ENCODE measurements at places on chromosomes 11 and 22.

DNA sequence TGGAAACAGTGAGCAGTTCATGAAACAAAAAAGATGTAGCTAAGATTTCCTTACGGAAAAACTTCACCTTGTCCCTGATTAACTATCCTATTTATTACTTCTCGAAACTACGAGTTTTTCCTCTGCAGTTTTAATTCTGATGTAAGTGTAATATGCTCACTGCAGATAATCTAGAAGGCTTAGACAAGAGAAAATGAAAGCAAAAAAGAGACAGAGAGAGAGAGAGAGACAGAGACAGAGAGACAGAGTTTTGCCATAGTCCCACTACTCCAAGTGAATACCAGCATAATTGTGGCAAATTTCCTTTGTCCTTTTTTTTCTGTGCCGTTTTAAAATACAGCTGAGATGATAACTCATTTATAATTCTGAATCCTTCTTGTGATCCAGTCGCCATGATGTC is 24.8 kb downstream of the FSHB start:
- DNase-seq: no peak

- no peak for DNase-seq
Observed at GRCh38 chr11:67372993-67373647, at the start of gene CLCF1. CLCF1 (minus strand) TSS chr11:67373598; CDS start chr11:67373539, 59 bp downstream.

GRCh38 chr11:124890683-124891372 is 6.8 kb downstream of the ROBO4 start:
- no peak for DNase-seq

- no peak for DNase-seq
Observed at GRCh38 chr11:69634590-69634989, 6.4 kb upstream of the CCND1 start.

DNA sequence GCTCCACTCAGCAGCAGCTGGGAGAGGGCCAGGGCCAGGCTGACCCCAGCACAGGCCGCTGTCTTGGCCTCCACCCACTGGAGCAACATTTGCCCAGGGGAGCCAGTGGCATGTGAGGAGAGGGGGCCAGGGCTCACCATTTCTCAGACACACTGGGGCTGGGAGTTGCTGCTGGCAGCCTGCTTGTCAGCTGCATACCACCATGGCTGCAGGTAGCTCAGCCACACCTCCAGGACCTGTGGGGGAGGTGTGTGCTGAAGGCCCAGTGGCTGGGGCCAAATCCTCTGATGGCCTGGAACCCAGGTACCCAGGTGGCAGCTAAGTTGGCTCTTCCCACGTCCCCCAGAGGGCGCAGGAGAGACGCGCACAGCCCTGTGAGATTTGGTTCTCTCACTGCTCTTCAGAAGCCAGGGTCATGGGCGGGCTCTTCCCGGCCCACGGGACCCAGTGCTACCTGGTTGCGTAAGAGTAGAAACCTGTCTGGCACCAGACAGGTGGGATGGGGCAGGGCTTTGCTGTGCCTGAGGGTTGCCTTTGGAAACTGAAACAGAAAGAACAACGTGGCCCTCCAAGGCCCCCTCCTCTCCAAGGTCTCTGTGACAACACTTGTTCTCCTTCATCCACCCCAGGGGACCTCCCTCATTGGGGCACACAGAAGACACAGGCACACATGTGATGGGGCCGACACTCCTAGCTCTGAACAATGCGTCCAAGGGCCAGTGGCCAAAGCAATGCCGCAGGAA is 98.8 kb downstream of the MED15 start:
- DNase-seq: peak; percentile 52

DNA sequence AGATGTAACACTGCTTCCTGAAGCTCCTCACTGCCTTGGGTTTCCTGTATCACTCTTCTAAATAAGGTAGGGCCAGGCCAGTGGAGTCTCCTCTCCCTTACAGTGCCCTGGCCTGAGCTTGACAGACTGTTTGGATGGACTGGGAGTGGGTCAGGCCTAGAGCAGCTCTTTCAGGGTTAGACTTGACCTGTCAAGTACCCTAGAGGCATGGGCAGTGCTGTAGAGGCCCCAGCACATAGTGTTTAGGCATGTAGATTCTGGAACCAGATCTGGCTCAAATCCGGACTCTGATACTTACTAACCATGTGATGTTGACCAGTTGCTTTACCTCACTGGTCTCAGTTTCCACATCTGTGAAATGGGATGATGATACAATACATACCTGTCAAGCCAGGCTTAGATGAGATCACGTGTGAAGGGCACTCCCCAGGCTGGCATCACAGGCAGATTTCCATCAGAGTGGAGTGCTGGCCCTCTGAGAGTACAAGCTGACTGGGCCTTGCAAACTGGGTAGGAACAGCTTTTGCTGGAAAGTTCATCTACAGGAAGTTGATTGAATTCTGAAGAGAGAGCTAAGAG is 1.4 kb upstream of the MICAL2 start:
- no peak for DNase-seq

GRCh38 chr11:75867778-75868374 is 52.9 kb downstream of the UVRAG start:
- DNase-seq: peak; percentile 44

- no peak for DNase-seq
Observed at GRCh38 chr22:19815093-19815822, 39.4 kb downstream of the GNB1L start.

DNA sequence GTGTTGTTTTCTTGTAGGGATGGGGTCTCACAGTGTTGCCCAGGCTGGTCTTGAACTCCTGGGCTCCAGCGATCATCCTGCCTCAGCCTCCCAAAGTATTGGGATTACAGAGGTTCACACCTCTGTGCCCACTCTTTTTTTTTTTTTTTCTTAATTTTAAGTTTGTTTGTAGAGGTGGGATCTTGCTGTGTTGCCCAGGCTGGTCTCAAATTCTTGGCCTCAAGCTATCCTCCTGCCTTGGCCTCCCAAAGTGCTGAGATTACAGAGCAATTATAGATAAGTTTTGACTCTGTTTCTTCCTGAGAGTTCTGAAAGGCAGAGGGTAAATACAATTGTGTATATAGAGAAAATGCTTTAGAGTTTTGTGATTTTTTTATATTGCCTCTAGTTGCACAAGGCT is 160.4 kb downstream of the TEAD1 start:
- no peak for DNase-seq

DNA sequence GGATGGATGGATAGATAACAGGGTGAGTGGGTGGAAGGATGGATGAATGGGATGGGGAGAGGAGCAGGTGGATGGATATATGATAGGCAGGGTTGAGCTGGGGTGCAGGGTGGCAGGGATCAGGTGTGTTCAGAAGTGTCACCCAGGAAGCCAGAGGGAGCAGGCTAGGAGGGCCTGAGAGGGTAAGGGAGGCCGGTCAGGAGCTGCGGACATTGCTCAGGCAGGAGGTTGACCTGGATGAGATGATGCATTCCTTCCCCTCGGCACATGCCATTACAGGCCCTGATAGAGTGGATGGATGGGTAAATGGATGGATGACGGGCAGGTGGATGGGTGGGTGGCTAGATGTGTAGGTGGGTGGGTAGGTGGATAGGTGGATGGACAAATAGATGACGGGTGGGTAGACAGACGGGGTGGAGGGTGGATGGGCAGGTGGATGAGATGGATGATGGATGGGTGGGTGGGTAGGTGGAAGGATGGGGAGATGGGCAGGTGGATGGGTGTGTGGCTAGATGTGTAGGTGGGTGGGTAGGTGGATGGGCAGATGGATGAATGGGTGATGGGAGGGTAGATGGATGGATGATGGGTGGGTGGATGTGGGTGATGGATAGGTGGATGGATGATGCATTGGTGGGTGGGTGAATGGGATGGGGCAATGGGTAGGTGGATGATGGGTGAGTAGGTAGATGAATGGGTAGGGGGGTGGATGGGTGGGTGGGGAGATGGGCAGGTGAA is 8.0 kb downstream of the DHCR7 start:
- DNase-seq: no peak

DNA sequence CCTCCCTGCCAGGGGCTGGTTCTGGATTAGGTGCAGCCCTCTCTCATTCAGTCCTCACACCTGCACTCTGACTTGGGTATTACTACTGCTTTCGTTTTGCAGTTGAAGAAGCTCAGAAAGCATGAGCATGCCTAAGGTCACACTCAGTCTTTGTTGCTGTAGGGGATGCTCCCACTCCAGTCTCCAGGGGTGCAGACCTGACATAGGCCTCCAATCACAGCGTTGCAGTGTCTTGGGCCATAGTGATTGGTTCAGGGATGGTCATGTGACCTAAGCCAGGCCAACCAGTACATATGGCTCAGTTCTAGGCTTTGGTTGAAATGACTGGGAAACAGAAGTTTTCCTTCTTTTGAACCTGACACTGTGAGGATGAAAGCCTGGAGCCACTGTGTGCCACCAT is 61.7 kb downstream of the FBXO7 start:
- DNase-seq: no peak

GRCh38 chr11:32584921-32585320 is 1.3 kb downstream of the EIF3M start:
- no peak for DNase-seq

GRCh38 chr11:75966537-75967287 is 151.7 kb downstream of the UVRAG start:
- DNase-seq: no peak

DNA sequence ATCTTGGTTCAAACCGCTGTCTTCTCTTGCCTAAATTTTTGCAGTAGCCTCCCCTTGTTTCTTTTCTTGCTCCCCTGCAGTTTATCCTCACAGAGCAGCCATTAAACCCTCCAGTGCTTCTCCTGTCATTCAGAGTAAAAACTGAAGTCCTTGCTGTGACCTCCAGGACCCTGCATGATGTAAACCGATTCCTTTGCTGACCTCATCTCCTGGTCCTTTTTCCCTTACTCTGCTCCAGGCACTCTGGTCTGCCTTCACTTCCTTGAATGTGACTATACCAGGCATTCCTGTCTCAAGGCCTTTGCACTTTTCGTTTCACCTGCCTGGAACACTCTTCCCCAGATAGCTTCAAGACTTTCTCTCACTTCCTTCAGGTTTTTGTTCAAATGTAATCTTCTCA is 152.0 kb downstream of the WNT11 start:
- DNase-seq: no peak

DNA sequence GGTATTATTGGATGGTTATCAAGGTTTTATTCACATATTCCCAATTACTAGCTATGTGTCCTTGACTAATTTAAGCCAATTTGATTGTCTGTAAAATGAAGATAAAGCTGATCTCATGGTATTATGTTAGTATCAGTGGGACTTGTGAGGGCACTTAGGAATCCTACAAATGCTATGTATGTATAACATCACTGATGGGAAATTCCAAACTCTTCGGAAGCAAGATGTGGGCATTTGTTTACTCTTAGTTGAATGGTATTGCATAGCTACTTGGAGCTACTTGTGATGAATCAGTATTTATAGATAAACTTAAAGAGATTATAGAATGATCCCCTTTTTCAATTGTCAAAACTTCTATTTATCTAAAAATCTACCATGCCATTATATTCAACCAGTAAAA is 239.9 kb downstream of the CNTN5 start:
- DNase-seq: no peak

GRCh38 chr11:67024410-67024809 is 1.5 kb downstream of the SYT12 start:
- peak; percentile 22 for DNase-seq

DNA sequence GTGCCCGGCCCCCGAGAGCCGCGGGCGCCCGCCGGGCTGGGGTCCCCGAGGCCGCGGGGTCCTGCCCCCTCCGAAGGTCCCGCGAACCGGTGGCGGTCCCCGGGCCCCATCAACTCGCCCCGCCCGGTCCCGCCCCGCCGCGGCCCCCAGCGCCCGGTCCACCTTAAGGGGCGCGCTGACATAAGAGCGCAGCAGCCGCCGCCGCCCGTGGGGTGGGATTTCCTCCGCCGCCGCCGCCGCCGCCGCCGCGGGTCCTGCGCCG is at the start of gene ZDHHC8:
TSS of gene ZDHHC8 (plus strand) at position 208 of the 262 bp plus-strand sequence. CDS start 144 bp downstream, outside the sequence.
- DNase-seq: no peak

- no peak for DNase-seq
Observed at GRCh38 chr11:70603114-70603755, 204.9 kb downstream of the CTTN start.

DNA sequence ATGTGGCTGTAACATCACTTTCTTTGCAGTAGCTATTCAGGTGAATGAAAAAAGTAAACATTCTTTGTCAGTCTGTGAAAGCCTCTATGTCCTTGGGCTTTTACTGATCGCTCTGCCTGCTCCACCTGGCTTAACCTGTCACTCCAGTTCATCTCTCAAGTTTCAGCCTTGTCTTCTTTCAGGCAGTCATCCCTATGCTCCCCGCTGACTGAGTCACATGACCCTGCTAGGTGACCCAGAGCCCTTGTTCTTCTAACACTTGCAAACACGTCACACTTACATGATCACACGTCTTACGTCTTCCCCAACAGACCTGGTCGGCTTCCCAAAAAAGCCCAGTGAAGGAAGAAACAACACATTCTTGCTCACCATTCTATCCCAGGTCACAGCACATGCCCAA is 499.3 kb upstream of the TENM4 start:
- no peak for DNase-seq

- DNase-seq: no peak
Observed at GRCh38 chr11:123616505-123617198, 37.8 kb downstream of the SCN3B start.

- no peak for DNase-seq
Observed at GRCh38 chr11:77287615-77288273, 13.7 kb downstream of the GDPD4 start.

- no peak for DNase-seq
Observed at GRCh38 chr11:100031973-100032372, 655.1 kb upstream of the ARHGAP42 start.

GRCh38 chr11:65210748-65211147 is 29.0 kb downstream of the CAPN1 start:
- DNase-seq: no peak

DNA sequence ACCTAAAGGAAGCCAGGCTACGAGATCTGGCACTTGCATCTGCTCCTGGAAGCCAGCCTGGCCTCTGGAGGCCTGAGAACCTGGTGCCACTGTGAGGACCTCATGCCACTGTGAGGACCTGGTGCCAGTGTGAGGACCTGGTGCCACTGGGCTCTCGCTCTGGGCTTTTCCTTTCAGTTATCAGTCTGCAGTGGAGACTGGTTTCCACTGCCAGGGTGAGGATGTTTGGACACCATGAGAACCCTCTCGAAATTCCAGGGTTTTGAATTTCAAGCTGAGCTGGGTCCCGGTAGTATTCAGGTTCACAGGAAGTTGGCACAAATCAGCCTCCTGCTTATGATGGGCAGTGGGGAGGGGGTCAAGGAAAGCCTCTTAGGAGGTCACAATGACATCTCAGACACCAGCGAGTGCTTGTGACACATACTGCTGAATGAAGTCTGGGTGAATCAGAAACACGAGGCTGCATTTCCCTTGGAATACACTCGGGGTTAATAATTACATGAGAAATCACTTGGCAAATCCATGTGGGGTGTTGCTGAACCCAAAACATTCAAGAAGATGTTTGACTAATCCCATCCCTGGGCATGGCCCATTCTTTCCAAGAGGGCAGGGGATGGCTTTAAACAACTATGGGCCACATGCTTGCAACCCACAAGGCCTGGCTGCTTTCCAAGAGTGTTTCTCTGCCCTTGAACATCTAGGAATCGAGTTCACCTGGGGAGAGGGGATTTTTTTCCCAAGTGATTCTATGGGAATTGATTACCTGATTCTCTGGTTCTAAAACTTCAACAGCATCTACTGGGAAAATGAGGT is 60.2 kb downstream of the LINC01488 start:
- no peak for DNase-seq

- DNase-seq: no peak
Observed at GRCh38 chr11:45924036-45924915, 1.8 kb downstream of the LARGE2 start.
